Ascending aorta (tissue), 2 donors: ENCODE measurements at places on chromosomes 7 and 10.
A peak's percentile ranks its signal among the peaks of the same experiment; 100 is the strongest.

GRCh38 chr10:113438652-113439051, 114.2 kb upstream of the HABP2 start:
- H3K4me3 ChIP-seq = no peak overlapping the region
- no peak overlapping the region for H3K27ac ChIP-seq
- no peaks in the 10 kb centered on the region for H3K36me3 ChIP-seq
- no peaks in the 10 kb centered on the region for H3K4me1 ChIP-seq
- no peaks in the 10 kb centered on the region for H3K27me3 ChIP-seq

DNA sequence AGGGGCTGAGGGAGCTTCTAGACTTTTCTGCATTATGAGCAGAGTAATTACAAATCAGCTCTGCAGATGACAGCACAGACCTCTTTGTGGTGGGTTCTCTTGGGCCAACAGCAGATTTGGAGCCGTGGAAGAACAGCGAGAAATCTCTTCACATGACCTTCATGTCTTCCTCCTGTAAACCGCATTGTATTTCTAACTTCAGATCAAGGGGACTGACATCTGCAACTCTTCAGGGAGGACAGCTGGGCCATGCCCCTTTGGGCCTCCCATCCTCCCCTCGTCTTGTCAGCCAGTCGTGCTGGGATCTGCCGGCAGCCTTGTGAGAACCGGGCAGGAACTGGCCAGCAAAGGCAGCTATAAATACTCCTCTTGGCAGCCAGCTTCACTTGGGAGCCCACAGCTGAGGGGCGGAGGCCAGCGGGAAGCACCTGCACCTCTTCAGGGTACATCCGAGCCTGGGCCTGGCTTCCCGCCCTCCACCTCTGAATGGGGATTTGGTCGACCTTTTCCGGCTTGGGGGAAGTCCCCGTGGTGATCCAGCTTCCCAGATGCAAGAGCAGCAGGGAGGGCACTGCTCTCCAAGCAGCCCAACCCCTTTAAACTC, 54.7 kb downstream of the STEAP1B start:
- H3K36me3 ChIP-seq = no peaks in the 10 kb centered on the region
- H3K4me1 ChIP-seq = no peaks in the 10 kb centered on the region
- H3K27ac ChIP-seq = no peak overlapping the region
- H3K27me3 ChIP-seq = no peaks in the 10 kb centered on the region
- no peak overlapping the region for H3K4me3 ChIP-seq
- no peak for DNase-seq

DNA sequence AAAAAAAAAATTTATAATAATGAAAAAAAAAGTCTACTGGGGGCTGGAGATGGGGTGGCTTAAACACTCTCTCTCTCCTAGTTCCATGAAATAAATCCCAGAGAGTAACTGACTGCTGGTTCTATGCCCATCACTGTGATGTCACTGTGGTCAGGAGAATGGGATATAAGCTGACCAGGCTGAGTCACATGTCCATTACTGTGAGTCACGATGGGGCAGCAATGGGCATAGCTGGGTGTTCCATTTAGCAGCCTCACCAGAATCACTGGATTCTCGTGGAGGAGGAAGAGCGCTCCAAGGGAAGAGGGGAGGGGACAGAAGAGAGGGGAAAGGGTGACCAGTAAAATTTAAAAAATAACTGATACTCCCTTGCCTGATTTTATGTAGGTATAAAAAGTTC, 37.1 kb downstream of the MASTL start:
- no peaks in the 10 kb centered on the region for H3K4me1 ChIP-seq
- peak; percentile 20 for DNase-seq
- no peak overlapping the region for H3K4me3 ChIP-seq
- H3K27ac ChIP-seq = no peak overlapping the region

GRCh38 chr10:73991884-73992245, 6.1 kb upstream of the VCL start:
- DNase-seq = no peak
- H3K4me3 ChIP-seq = no peak overlapping the region
- no peak overlapping the region for H3K27ac ChIP-seq
- H3K27me3 ChIP-seq = no peaks in the 10 kb centered on the region
- peaks cover under 1% of the 10 kb centered on the region for H3K4me1 ChIP-seq

DNA sequence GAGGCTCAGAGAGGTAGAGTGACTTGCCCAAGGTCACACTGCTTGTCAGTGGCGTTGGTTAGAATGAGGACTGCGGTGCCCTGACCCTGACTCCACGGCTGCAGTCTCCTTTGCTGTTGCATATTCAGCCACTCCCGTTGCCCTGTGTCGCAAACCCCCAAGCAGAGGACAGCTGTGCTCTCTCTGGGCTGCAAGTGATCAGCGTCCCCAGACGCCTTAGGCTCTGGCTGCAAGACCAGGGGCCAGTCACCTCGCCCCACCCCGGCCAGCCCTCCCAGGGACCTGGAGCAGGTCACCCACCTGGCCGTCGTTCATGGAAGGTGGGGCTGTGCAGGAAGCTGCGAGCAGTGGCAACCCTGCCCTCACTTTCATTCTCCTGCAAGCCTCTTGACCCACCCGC, 51.7 kb upstream of the NANOS1 start:
- H3K36me3 ChIP-seq = no peaks in the 10 kb centered on the region
- no peaks in the 10 kb centered on the region for H3K27me3 ChIP-seq
- DNase-seq = peak; percentile 61
- no peaks in the 10 kb centered on the region for H3K4me1 ChIP-seq
- no peak overlapping the region for H3K27ac ChIP-seq

DNA sequence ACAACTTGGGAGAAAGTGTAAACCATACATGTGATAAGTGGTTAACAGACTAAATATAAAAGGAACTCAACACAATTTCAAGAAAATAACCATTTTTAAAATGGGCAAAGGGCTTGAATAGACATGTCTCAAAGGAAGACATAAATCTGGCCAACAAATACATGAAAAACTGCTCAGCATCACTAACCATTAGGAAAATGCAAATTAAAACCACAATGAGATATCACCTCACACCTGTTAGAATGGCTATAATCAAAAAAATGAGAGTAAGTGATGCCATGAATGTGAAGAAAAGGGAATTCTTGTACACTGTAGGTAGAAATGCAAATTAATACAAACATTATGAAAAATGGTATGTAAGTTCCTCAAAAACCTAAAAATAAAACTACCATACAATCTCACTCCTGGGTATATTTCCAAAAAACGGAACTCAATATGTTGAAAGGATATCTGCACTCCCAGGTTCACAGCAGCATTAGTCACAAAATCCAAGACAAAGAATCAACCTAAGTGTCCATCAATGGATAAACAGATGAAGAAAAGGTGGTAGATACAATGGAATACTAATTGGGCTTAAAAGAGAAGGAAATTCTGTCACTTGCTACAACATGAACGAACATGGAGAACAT, 5.6 kb downstream of the SNX13 start:
- no peaks in the 10 kb centered on the region for H3K36me3 ChIP-seq
- no peak overlapping the region for H3K27ac ChIP-seq
- peaks cover 19% of the 10 kb centered on the region for H3K4me1 ChIP-seq
